ENCODE measurements at places on chromosomes 7 and 10. TPM values are rescaled to one million over a fixed set of nuclear protein-coding genes. Genes with fewer than 3 reads are reported as not detected.
A peak's percentile ranks its signal among the peaks of the same experiment; 100 is the strongest.

PPP3CB gene
- polyA plus RNA-seq = 68.4 TPM

GNAI1 gene
- 132 TPM for polyA plus RNA-seq

DNA sequence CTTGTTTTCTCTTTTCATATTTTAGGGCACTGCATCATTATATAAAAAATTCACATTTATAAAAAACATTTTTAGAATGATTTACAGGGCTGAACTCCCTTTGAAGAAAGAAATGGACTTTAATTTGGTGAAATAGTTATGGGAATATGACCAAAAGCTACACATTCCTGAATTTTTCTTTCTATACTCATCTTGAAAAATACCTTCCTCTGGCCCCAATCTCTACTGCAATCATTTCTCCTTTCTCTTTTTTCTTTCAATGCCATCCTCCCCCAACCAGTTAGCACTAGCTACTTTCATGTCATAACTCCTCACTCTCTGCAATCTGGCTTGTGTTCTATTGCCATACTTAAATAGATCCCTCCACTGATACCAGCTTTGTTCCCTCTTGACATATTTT is 6.2 kb downstream of the WNT8B start:
- no peak for DNase-seq

DNA sequence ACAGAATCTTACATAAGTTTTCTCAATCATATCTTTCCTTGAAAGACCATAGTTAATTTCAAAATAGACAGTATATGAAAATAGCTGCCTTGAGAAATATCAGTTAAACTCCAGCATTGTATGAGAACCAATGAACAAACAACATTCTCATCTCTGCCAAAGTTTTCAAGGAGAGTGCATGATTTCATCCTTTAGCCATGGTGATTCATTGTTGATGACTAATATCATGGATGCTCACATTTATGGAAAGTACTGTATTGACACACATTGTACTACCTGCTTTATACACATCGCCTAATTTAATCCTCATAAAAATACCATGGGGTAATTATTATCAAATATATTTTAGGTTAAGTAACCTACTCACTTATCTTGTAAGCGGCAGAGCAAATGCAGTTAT is 250.3 kb downstream of the CNTNAP2 start:
- no peak for DNase-seq

DNA sequence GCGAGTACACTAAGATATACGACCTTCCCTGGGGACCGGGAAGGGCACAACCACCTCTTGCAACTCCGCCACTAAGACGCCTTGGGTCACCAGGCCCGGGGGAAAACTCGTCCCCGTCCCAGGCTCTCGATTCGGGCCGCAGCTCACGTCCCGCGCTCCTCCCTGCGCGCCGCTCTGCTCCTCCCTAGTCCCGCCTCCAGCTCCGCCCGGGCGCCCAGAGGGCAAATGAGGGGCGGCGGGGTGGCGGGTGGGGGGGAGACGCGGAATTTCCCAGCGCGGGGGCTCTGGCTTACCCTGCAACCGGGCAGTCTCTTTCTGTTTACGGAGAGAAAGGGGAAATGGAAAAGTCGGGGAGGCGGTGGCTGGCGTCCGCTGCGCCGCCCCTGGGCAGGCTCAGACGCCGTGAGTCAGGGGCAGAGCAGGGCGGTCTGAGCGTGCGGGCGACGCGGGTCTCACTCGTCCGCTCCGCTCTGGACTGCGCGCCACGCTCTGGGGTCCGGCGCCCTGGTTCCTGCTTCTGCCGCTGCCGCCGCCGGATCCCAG is at the start of gene MAP3K8:
Gene MAP3K8, plus strand, starts transcription at position 455 of the 543 bp plus-strand sequence. CDS start 4,755 bp downstream, outside the sequence.
- DNase-seq = peak; percentile 96

DNA sequence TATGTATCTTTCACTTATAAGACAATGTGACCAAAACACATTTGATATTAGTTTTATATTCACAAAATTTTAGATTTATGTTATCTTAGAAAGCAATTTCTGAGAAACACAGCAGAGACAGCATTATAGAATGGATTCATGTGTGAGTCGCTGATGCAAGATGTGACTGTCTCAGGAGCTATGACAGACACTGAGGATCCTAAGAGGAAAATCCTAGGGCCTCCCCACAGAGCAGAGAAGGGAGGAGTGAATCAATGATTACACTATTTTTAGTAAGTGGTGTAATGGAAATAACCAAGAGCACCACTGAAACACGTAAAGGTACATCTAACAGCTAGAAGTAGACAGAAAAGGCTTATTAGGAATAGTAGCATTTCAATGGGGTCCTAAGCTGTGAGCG is 204.0 kb upstream of the PTN start:
- no peak for DNase-seq

DNA sequence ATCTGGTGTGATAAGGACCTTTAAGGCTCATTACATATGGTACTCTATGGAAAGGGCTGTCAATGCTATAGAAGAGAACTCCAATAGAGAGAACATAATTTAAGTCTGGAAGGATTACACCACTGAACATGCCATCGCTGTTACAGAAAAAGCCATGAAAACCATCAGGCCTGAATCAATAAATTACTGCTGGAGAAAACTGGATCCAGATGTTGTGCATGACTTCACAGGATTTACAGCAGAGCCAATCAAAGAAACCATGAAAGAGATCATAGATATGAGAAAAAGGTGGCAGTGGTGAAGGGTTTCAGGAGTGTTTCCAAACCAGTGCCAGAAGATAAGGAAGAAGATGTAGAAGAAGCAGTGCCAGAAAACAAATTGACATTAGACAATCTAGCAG is 18.9 kb upstream of the GPR22 start:
- no peak for DNase-seq

GRCh38 chr10:80407812-80408241 is 524 bp upstream of the PRXL2A start:
- peak; percentile 81 for DNase-seq

GRCh38 chr10:35182631-35183510 is 56.2 kb downstream of the CREM start:
- no peak for DNase-seq

DNA sequence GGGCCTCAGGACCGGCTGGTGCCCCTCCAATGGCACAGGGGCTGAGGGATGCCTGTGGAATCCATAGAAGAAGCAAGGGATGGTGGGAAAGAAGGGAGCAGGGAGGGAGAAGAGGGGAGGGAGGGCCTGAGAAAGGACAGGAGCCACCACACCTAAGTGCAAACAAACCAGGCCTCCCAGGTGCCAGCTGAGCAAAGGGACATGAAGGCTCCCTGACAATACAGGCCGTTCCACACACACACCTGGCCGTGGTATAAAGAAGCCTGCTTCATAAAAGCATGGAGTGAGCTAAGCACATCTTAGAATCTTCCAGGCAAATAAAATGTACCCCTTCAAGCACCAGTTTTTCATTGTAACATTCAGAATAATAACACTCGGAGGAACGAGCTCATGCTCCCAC is 54.0 kb downstream of the OAT start:
- no peak for DNase-seq

Measured in left lung (tissue), 14 donors.